ENCODE measurements at places on chromosomes 16 and 17.
A peak's percentile ranks its signal among the peaks of the same experiment; 100 is the strongest.

- no peak for DNase-seq
Measured at GRCh38 chr17:61490540-61490975, 38.3 kb downstream of the TBX4 start.

DNA sequence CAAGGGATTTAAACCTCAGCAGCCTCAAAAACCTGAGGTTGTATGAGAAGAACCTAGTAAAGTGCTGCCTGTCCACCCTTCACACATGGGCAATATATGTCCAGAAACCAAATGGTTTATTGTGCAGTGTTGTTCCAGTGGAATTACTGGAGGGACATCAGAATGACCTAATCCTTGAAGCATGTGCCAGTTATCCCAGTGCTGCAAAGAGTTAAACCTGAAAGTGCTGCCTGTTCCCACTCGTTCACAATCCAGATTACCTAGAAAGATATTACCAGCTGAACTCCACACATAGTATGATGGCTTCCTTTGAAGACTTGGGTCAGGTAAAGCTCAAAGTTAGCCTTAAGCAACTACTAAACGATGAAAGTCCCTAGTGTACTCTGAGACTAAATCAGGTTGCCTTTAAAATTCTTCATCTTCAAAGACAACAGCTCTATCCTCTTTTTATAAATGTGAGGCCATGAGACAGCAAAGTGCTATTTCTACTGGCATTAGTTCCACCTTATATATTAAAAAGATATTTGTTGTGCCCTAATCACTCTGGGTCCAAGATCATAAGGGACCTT is 133.1 kb downstream of the SNX11 start:
- no peak for DNase-seq

- DNase-seq, result no peak
Measured at GRCh38 chr17:60361889-60362288, 30.0 kb downstream of the USP32 start.

DNA sequence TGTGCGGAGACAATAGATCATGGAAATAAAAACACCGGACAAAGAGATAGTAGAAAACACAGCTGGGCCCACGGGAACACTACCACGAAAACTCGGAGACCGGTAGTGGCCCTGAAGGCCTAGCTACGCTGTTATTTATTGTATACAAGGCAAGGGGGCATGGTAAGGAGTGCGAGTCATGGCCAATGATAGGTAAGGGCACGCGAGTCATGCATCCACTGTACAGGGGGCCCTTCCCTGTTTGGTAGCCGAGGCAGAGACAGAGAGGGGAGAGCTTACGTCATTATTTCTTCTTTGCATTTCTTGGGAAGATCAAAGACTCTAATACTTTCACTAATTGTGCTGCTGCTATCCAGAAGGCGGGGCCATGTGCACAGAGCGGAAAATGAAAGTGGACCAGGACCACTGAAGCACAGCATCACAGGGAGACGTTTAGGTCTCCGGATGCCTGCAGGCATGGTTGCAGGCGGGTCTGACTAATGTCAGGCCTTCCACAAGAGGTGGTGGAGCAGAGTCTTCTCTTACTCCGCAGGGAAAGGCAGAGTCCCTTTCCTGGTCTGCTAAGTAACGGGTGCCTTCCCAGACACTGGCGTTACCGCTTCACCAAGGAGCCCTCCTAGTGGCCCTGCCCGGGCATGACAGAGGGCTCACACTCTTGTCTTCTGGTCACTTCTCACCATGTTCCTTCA is 74.4 kb upstream of the ARL4D start:
- DNase-seq, result no peak

DNA sequence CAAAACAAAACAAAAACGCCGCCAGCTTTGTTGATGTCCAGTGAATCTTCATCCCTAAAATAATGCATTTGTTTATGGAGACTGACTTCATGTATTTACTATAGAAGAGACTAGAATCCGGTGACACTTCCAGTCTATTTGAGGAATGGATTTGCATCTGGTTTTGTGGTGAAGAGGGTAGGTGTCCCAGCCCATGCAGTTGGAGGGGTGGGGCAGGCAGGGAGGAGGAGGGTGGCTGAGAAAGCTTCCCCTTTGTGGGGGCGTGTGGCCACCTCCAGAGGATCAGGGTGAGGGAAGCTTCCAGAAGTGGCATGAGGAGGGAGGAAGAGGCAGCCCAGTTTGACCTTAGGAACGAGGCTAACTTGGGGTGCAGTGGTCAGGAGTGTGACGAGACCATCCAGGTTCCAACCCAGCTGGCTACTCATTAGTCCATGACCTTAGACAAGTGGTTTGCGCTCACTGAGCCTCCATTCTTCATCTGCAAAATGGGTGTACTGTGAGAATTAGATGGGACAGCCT is 69.5 kb downstream of the CMIP start:
- no peak for DNase-seq

DNA sequence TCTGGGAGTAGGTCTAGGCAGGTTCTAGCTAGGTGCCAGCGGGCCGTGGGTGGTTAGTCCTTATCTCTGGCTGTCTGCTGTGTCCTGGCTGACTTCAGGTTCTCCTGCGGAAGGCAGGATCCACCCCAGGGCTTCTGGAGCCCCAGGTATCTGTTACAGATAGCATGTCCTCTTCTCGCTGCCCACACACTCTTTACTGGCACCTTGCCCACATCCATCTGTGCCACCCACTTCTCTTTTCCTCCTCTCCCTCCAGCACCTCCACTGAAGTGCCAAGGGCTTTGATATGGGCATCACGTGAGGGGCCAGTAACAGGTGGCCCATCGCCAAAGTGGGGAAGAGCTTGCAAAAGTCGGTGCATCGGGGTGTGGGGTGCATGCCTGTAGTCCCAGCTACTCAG is 4.6 kb upstream of the MPP2 start:
- no peak for DNase-seq

GRCh38 chr17:80402959-80403358 is 12.0 kb upstream of the ENDOV start:
- DNase-seq, result no peak

- DNase-seq, result no peak
Measured at GRCh38 chr17:63494300-63494928, 17.6 kb downstream of the ACE start.

DNA sequence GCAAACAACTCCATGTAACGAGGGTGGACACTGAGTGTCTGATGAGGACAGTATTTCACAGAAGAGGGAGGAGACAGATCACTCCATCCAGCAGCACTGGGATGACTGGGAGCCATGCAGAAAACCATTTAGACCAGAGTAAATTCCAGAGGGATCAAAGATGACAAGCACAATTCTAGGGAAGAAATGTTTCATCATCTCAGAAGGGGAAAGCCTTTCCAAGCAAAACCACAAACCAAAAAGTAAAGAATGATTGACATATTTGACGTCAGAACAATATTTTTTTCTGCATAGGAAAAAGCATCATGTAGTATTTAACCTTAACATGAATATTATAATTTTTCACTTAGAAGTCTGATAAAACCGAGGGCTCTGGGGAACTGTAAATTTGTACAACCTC is 4.8 kb downstream of the DNASE1 start:
- DNase-seq, result no peak

DNA sequence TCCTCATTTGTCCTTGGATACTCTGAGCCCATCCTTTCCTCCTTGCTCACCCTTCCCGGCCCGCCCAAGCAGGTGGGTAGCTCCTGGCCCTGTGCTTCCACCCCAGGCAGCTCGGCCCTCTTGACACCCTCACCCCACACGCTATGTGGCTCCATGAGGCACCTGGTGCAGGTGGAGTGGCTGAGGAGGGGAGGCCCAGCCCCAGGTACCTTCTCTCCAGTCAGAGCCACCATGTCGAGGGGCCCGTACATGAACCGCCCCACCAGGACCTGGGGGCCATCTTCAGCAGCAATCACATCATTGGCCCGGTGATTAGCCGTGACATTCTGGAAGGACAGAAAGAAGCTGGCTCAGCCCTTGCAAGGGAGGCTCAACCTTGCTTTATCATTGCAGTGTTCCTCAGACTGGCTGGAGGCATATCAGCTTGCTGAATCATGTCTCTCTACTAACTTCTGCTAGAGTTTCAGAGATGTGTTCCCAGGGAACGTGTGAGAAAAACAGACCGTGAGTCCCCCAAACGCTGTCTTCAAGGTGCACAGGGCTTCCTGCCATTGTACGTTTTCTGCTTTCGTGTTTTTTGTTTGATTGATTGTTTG is 20.3 kb downstream of the PIMREG start:
- DNase-seq, result no peak

- peak; percentile 1 for DNase-seq
Measured at GRCh38 chr17:62892870-62893338, 73.1 kb upstream of the TANC2 start.

DNA sequence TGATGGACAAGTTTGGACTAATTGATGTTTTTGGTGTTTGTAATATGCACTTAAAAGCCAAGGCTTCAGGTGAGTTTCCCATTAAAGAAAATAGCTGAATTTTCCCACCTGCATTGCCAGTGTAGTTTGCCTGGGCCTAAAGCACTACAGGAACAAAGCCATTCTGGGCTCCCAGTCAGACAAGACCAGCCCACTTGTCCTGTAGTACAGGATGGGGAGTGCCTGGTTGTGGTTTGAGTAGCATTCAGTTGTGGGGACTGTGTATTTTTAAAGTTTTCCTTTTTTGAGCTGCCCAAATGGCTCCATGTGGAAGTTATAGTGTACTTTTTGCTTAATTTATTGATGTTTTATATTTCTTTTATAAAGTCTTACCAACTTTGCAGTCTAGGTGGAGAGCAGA is 91.7 kb downstream of the TANGO6 start:
- DNase-seq, result no peak

- no peak for DNase-seq
Measured at GRCh38 chr17:74921026-74921681, 1.9 kb downstream of the USH1G start.

DNA sequence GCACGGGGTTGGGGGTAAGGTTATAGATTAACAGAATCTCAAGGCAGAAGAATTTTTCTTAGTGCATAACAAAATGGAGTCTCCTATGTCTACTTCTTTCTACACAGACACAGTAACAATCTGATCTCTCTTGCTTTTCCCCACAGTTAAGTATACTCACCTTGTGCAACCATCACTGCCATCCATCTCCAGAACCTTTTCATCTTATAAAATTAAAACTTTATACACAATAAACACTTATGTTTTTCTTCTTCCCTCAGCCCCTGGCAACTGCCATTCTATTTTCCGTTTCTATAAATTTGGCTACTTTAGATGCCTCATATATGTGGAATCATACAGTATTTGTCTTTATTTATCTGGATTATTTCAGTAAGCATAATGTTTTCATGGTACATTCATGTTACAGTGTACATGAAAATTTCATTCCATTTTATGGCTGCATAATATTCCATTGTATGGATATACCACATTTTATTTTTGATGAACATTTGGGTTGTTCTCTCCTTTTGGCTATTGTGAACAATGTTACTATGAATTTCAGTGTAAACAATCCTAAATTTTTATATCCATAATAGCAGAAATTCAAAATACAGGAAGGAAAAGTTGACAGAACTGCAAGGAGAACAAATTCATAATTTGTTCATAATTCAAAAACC is 25.7 kb upstream of the FA2H start:
- DNase-seq, result no peak

All from naive thymus-derived CD8-positive, alpha-beta T cell (primary cell).